Stimulated activated CD4-positive, alpha-beta T cell treated with anti-CD3 and anti-CD28 coated beads, Interleukin-15, amount 100 ng/mL, for 48 hours (primary cell): ENCODE measurements at places on chromosomes 6 and 20.

GRCh38 chr6:5213836-5214235 lies 46.9 kb downstream of the LYRM4 start:
- DNase-seq, result no peak

DNA sequence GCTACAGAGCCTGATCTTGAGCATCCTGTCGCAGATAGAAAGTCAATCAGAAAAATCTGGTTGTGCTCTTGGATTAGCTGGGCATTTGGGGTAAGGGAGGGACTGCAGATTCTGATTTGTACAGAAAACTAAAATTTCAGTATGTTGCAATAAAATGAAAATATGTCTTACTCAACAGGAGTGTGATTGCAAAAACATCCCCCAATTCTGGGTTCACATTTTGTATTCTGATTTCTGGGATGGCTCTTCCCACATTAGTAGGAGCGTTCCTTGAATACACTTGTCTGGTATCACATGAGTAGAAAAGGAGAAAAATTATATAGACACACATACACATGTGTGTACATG lies 40.5 kb downstream of the PANK2 start:
- no peak for DNase-seq

DNA sequence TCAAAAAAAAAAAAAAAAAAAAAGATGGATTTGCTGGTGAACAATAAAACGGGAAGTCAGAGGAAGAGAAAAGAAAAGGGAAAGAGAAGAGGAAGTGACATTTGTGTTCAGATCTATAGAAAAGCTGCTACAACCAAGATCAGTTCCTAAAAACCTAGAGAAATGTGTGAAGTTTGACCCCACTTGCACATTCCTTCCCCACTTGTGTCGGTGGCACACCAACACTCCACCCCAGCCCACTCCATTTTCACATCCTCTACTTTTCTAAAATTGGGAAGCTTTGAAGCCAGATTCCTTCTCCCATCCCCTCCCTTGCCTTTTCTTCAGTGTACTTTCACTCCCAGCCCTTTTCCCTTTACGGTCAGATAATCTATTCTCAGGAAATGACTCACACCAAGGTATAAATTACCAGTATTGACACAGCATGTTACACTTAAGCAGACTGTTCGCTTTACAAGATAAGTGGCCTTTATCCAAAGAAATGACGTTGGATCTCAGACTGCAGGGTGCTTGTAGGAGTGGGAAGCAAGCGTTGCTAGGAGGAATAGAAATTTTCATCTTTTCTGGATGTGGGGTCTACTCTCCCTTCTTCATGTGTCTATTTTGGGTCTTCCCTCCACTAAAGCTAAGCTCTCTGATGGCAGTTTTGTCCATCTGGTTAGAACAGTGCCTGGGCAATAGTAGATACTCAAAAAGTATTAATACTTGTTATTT lies 92.5 kb upstream of the ADGRF1 start:
- no peak for DNase-seq

DNA sequence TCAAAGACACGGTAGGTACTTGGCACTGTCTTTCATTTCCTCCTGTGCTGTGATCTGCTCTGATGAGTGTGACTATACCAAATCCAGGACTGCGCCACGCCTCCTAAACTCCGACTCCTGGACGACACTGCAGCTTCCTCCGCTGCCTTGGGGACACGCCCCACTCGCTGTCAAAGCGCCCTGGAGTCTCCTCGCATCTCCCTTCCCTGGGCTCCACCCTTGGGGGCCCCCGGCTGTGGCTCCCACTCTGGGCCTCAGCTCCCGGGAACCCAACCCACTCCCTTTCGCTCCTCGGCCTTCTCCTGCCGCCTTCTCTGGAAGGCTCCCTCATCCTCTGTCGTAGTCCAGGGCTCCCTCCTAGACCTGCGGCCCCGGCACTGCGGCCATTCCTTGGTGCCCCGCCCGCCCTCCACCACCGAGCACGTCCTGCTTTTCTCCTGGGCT lies 61.2 kb downstream of the RSPH3 start:
- no peak for DNase-seq

DNA sequence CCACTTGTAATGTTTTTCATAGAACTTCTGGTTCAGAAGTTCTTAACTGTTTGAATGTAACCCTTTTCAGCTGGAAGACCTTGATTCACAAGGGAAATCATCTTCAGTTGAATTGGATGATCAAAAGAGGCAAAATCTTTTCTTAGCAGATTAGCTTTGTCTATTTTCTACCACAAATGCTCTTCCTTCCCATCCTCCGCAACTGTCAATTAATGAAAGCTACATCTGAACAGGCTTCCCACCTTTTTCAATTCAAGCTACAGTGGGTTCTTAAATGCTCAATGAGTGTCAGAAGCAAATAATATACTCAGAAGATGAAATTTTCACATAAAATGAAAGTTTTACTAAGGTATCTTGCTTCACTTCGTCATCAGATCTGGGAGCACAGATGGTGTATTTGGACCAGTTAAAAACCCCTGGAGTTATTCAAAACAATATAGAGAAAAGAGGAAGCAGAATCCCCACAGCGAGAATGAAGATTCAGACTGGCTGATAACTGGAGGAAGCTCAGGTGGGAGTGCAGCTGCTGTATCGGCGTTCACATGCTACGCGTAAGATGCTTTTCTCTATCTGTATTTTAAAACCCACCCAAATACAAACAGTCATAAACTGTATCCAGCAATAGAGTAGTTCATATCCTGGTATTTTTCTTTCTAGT lies 19.4 kb downstream of the QRSL1 start:
- no peak for DNase-seq

- no peak for DNase-seq
Measured at GRCh38 chr6:148890096-148890495, 143.3 kb downstream of the UST start.

- no peak for DNase-seq
Measured at GRCh38 chr6:26183581-26184366, 96.5 kb downstream of the HFE start.

GRCh38 chr6:138465007-138465645 lies 34.2 kb downstream of the NHSL1 start:
- no peak for DNase-seq

DNA sequence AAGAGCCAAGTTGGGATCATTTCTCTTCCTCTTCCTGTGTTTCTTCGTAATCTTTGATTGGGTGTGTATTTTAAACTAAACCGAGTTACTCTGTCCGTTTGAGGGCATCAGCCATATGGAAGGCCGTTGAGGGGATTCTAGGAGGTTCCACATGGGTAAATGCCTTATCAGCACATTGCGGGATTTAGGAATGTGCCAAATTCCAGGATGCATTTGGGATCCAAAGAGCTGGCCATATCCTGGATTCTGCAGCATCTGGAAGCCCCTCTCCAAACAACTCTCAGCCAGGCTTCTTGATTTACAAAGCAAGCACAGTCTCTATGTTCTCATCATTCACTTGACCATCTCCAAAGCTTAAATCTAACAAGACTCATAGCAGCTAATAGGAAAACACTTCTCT lies 67.6 kb upstream of the RIN2 start:
- DNase-seq, result no peak

DNA sequence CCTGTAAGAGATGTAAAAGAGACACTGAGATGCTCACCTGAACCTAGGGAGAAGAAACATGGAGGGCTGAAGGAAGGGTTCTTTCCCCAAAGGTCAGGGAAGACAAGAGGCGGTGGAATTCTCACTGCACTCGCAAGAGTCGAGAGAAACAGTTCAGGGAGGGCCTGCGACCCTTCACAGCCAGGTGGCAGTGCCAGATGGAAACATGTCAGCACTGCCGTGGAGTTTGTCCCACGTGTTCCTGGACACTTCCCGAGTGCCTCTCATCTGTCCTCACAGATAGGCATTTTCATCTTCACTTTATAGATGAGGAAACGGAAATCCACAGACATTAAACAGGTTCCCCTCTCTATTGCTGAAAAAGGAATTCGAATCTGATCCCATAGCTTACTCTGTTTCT lies 70.4 kb upstream of the SYNJ2 start:
- DNase-seq, result no peak

GRCh38 chr6:5453546-5453945 lies 192.2 kb downstream of the FARS2 start:
- no peak for DNase-seq

- DNase-seq, result no peak
Measured at GRCh38 chr20:55936209-55936595, 69.1 kb downstream of the CBLN4 start.

- peak; percentile 74 for DNase-seq
Measured at GRCh38 chr20:35311409-35311808, 19.2 kb upstream of the FAM83C start.

GRCh38 chr20:63908008-63908682 lies 13.2 kb downstream of the DNAJC5 start:
- no peak for DNase-seq

GRCh38 chr6:108927927-108928326 lies 79.7 kb downstream of the ARMC2 start:
- DNase-seq, result no peak

DNA sequence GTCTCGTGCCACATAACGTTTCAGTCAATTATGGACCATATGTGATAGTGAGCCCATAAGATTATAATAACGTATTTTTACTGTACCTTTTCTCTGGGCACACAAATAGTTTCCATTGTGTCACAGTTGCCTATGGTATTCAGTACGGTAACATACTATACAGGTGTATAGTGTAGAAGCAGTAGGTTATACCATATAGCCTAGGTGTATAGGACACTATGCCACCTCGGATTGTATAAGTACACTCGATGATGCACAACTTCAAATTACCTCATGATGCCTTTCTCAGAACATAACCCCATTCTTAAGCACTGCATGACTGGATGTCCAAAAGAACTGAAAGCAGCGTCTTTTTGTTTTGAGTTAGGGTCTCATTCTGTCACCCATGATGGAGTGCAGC lies 59.5 kb upstream of the MYO6 start:
- DNase-seq, result no peak

- DNase-seq, result no peak
Measured at GRCh38 chr6:157396026-157396425, 15.0 kb downstream of the ZDHHC14 start.

GRCh38 chr6:89575562-89575960 lies 63.0 kb downstream of the LYRM2 start:
- no peak for DNase-seq
